H1 (cell line): ENCODE measurements at places on chromosomes 5 and 9.

DNA sequence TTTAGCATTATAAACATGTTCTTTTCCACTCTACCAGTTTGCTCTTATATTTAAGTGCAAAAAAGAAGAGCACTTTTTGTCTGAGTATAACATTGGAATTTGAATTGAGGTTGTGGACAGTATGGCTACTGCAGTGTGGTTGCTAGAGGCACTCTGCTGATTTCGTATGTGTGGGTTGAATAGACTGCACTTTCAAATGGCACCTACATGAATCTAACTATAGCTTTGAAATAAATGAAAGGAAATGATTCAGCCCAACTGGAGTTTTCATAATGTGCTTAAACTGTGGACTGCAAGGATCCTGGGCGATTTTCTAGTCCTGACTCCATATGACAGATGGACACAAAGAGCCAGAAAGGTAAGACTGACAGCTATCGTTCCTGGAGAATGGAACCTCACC is 657.6 kb upstream of the RIOK2 start:
- no peak for DNase-seq

DNA sequence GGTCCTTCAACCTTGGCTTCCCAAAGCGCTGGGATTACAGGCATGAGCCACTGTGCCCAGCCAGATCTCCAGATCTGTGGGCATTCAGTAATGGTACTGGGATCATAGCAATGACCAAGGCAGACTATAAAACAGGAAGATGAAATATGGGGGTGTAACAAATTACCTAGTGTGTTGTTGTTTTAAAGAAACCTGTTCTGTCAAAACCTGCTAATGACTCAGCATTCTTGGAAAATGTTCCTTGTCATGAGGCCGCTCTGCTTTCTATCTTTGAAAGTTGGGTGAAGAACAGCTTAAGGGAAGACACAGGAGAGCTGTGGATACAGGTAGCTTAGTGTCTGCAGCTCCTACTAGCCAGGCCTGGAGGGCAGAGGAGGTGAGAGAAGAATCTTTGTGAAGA is 19.4 kb downstream of the TARS1 start:
- DNase-seq, result no peak

DNA sequence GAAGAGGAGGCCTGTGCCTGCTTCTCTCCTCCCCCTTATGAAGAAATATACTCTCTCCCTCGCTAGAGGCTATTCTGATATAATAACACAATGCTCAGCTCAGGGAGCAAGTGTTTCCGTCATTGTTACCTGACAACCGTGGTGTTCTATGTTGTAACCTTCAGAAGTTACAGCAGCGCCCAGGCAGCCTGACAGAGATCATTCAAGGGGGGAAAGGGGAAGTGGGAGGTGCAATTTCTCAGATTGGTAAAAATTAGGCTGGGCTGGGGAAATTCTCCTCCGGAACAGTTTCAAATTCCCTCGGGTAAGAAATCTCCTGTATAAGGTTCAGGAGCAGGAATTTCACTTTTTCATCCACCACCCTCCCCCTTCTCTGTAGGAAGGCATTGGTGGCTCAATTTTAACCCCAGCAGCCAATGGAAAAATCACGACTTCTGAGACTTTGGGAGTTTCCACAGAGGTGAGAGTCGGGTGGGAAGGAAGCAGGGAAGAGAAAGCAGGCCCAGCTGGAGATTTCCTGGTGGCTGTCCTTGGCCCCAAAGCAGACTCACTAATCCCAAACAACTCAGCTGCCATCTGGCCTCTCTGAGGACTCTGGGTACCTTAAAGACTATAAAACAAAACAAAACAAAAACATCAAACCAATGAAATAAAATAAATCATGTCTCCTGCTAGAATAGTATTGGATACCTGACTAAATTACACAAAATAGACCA is 1.3 kb downstream of the TMEM174 start:
- no peak for DNase-seq

GRCh38 chr9:98022447-98022846 is 34.1 kb upstream of the NANS start:
- no peak for DNase-seq

DNA sequence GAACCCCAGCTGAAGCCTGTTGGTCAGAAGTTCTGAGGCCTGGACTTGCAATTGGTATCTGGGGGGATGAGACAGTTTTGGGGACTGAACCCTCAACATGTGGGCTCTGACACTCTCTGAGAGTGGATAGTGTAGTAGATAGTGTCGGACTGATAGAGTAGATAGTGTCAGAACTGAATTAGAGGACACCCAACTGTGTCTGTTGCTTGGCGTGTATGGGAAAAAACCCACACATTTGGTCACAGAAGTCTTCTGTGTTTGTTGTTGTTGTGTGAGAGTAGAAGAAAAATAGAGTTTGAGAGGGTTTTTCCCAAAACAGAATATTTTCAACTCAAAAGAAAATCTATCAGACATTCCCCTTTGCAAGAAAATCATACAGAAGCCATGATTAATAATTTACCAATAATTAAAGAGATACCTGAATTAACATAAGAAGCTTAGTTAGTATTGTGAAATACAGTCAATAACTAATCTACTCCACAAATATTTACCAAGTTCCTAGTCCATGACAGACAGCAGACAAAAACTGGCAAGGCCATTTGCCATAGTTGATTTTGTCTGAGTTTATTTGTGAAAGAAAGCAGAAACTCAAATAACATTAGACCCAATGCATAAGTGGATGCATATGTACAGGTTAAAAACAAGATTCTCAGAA is 170.9 kb downstream of the CTNND2 start:
- no peak for DNase-seq
